ENCODE measurements at places on chromosomes 5 and 9.

GRCh38 chr9:128374221-128374675 lies 3.1 kb downstream of the URM1 start:
- no peak for DNase-seq

DNA sequence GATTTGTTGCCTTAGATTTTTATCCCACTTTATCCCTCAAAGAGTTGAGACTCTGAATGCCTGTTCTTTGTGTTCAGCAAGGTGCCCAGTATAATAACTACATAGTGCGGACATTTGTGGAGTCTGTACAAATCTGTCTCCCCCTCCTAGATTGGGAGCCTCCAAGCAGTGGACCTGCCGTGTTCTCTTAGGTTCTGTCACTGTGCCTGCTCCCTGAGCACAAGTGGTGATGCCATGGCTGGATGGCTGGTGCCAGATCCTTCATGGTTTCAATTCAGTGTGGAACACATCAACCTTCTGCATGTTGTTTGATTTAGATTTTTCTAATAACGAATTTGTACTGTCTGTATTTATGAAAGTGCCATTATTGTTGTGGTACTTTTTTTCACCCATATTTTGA lies 292.9 kb downstream of the CD180 start:
- no peak for DNase-seq

DNA sequence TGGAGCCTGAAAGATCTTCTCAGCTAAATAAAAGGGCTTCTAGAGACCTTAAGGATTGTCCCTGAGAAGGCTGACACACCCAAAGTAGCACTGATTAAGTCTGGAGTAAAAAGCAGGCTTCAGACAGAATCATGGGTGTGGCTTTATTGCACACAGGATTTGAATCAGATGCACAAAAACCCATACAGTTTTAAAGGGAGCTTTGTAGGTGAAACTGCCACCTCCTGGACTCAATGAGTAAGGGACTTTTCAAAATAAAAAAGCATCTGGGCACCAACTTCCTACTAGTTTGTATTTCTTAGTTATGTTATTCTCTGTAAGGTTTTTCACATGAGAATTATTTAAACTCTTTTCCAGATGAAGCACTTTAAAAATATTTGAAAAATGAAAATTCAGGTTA lies 129.4 kb downstream of the EDIL3 start:
- DNase-seq, result no peak

GRCh38 chr5:3878267-3878666 lies 282.6 kb downstream of the IRX1 start:
- no peak for DNase-seq

DNA sequence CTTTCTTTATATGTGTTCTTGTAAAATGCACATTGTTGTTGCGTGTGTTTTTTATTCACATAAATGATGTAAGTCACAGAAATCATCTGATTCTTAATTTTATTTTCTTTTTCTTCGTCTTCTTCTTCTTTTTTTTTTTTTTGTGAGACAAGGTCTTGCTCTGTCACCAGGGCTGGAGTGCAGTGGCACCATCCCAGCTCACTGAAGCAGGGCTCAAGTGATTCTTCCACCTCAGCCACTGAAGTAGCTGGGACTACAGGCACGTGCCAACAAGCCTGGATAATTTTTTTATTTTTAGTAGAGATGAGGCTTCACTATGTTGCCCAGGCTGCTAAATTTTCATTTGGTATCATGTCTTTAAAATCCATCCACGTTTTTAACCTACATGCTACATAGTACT lies 28.5 kb upstream of the FANCC start:
- DNase-seq, result no peak

GRCh38 chr9:116464987-116465571 lies 222.0 kb upstream of the TRIM32 start:
- no peak for DNase-seq

DNA sequence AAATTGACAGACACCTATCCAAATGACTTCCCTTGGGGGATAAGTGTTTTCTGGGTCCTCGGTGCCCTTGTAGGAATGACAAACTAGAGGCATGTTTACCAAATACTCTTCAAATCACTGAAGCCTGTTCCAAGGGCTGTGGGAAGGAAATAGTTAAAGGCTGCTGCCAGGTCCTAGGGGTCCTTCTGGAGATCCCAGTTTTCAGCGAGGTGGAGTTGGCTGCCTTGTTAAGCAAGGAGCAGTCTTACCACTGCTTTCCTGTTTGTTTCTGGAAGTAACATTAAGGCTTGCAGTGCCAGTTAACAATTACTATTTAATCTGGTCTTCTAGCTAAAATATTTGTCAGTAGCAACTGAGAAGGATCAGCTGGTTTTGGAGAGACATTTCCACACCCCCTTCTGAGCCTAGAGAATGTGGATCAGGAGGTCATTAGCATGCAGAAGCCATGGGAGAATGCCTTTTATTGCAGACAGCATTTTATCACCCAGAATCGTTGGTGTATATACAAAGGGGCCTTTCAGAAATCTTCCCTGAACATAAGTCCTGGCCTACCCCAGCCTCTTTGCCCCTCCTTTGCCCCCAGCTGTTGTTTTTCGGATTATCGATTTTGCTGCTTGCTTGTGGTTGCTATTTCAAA lies 238.8 kb downstream of the DMAC1 start:
- DNase-seq, result no peak

- DNase-seq, result no peak
Observed at GRCh38 chr5:133967124-133967523, 1.3 kb downstream of the C5orf15 start.

DNA sequence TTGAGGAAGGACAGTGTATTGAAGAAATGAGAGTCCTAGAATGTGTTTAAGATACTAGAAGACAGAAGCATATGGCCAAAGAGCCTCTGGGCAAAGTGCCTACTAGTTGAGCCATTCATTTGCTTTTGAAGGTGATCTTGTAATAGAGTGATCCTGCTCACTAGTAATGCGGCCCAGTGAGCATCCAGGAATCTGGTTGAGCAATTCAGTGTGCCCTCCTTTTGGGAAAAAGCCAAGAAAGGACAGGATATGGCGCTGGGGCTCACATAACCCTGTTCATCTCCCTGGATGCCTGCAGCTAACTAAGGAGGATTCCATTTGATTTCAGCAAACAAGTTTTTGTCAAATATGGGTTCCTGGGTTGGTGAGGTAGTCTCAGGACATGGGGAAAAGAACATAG lies 16.3 kb downstream of the ADAM19 start:
- DNase-seq, result no peak

DNA sequence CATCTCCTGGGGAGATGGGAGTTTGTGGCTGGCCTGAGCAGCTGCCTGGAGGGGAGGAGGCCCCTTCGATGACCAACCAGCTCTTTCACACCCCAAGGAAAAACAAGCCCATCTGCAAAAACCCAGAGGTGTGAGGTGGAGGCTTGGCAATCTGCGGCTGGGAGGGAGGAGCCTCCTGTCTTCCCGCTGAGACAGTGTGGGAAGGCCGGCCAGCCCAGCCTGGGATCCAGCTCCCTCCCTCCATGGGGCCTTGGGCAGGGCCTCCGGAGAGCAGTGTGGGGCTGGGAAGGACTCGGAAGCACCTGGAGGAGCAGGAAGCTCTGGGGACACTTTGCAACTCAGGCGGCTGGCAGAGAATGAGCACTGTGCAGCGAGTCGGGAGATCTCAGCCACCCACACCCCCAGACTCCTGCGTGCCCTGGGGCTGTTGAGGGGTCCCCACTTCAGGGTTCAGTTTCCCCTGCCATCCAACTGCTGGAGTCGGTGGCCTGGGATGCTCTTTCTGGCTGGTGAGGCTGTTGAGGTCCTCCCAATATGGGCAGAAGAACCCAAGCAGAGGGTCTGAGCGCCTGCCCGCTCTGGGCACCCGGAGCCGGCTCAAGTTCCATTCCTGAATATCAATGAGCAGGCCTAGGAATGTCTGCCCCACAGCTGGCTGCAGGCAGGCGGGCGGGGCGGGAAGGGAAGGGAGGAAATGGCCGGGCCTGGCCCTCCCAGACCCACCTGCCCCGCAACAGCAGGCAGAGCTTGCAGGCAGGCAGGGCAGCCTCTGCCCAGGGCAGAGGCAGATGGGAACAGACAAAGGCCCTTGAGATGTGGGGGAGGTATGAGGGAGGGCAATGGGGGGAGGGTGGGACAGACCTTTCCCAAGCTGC lies 101.1 kb downstream of the FGF18 start:
- no peak for DNase-seq

DNA sequence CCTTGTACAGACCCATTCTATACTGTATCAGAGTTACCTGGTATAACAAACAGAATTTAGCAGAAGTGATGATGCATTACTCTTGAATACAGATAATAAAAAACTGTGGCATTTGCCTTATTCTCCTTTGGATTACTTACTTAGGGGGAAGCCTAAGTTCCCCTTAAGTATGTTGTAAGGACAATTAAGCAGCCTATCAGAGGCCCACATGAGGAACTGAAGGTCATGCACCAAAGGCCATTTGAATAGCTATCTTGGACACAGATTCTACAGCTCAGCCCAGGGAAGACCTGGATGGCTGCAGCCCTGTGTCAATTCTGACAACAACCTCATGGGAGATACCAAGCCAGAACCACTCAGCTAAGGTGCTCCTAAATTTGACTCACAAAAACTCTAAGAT lies 125.2 kb downstream of the RAPGEF6 start:
- no peak for DNase-seq

DNA sequence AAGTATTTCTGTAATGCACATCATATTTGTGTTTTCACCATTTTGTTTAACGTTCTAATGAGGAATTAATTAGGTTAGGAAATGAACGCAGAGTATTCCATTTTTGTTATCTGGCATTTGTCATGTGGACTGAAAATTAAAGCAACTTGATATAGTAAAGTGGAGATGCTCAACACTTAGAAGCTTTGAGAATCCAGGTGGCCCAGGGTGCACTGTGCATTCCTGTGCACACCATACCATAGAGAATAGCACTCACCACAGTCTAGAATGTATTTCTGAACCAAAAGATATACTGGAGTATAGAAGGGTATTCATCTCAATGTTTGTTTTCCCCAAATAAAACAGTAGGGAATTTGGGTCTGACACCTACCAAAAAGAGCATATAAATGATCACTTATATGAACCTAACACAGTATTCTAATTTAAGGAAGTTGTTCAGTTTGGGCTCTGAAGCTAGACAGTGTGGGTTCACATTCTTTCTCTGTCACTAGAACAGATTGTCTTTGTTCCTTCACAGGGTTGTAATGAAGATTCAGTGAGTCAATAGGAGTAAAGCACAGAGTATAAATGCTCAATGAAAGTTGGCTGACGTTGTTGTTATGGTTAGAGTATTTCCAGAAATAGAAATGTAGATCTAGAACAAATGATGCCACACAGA lies 125.6 kb upstream of the DMRT1 start:
- no peak for DNase-seq

DNA sequence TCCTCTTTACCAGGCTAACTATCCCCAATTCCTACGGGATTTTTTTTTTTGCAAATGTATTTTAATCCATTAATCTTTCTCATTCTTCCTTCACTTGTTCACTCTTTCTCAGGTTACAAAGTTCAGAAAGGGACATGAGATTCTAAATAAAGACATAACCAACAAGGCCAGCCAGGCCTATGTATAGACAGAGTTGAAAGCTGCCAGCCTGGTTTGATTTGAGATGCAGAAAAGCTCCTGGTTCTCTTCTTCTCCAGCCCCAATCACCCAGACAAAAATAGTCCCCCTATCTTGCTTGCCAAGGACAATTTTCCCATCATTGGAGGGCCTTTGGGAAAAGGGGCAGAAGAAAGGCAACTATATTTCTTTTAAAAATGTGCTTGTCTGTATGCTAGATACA lies 398.8 kb downstream of the NFIB start:
- DNase-seq, result no peak

GRCh38 chr5:14120176-14120575 lies 23.0 kb upstream of the TRIO start:
- no peak for DNase-seq

DNA sequence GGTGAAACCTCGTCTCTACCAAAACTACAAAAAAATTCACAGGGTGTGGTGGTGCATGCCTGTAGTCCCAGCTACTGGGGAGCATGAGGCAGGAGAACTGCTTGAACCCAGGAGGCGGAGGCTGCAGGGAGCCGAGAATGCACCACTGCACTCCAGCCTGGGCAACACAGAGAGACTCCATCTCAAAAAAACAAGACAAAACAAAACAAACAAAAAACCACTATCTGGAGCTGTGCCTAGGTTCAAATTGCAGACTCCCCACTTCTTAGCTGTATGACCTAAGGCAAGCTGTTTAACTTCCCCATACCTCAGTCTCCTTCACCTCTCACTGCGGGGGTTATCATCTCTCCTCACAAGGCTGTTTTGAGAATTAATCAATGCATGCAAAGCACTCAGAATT lies 68.0 kb downstream of the MAPKAP1 start:
- no peak for DNase-seq

- DNase-seq, result no peak
Observed at GRCh38 chr5:134784241-134784920, 25.8 kb downstream of the DDX46 start.

DNA sequence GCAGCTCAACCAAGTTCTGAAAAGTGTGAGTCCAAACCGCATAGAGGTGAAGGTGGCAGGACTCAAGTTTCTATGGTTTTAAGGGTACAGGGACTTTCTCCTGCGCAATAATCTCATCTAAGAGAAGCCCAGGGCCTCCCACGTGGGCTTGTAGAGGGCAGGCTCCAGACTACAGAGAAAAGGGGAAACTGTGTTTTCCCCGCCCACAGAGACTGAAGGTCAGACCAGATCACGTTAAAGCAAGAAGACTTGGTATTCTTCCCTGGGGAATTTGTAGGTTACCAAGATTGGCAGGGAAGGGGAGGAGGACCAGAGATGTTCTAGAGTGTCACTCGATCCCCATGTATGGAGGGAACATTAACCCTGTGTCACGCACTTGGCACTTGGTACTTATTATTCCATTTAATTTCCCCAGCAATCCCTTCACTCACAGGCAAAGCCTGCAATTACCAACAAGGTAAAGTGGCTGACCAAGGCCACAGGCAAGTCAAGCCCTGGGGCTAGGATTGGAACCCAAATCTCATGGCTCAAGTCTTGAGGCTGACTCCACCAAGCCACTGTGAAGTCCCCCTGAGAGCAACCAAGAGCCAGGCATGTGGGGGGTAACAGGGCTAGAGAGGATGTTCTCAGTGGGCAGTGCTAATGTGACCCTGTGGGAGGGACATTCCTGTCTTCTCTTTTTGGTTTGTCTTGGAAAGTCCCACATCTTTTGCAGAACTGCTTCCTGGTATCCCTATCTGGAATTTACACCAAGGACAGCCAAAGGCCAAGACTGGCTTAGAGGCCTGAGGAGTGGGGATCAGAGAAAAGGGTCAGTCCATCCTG lies 18.3 kb upstream of the NEK6 start:
- no peak for DNase-seq

GRCh38 chr5:171628633-171628974 lies 157.0 kb upstream of the SMIM23 start:
- DNase-seq, result no peak
